Right renal pelvis (tissue), 4 donors: ENCODE measurements at places on chromosomes 12 and 14. TPM values are rescaled to one million over a fixed set of nuclear protein-coding genes. Genes with fewer than 3 reads are reported as not detected.

GRCh38 chr14:56170028-56170427 lies 51.8 kb downstream of the PELI2 start:
- DNase-seq: no peak

DNA sequence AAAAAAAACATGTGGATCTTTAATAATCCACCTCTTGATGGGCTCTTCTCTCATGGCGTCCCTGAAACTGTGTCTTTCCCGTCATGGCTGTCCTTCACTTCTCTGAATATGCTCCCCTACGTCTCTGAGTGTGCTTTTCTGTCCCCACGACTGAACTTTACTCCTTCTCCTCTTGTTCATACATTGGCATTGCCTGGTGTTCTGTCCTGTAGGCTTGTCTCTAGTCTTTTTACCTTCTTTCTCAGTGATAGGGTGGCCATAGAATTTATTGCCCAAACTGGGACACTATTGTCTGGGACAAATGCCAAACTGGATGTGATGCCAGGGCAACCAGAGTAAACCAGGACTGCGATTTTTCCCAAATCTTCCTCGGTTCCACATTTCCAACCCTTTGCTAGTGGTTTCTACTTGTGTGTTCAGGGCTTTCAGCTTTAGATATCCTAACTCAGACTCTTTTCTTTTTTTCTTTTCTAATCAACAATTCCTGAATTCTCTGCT lies 202.2 kb downstream of the ATP23 start:
- no peak for DNase-seq

DNA sequence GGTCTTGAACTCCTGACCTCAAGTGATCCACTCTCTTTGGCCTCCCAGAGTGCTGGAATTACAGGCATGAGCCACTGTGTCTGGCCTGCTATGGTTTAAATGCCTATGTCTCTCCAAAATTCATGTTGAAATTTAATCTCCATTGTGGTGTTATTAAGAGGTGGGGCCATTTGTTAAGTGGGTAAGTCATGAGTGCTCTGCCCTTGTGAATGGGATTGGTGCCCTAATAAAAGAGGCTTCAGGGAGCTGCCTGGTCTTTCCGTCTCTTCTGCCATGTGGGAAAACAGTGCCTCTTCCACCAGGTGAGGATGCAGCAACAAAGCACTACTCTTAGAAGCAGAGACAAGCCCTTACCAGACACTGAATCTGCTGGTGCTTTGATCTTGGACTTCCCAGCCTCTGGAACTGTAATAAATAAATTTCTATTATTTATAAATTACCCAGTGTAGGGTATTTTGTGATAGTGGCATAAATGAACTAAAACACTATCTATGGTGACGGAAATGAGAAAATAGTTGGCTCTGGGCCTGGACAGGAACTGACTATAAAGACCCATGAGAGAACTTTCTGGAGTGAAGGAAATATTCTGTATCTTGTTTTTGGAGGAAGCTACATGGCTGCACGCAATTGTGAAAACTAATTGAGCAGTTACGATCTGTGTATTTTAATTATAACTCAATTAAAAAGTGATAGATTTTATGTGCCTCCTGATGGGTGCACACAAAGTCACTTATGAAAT lies 12.1 kb upstream of the ATP23 start:
- no peak for DNase-seq

Gene DBX2
- polyA plus RNA-seq: 0.12 TPM

Gene CCNK
- 41.7 TPM for polyA plus RNA-seq

- no peak for DNase-seq
Measured at GRCh38 chr14:49816844-49817243, 35.7 kb downstream of the NEMF start.

DNA sequence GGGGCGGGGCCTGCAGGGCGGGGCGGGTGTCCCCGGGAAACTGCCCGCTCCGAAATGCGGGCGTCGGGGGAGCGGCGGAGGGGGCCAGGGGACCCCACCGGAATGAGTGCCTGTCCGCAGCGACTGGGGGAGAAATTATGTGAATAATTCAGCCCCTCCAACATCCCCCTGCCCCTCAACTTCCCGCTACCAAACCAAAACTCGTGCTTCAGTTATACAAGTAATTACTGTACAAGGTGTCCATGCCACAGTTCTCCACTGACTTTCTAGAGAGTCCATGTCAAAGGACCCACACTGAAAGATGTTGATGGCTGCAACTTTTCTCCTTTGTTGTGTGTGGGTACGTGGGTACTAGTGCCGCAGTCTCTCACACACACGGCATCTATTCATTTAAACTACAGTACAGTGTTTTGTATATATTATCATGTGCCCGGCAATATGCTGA lies 414 bp upstream of the CDK17 start:
- no peak for DNase-seq

- no peak for DNase-seq
Measured at GRCh38 chr12:53456654-53457366, 4.9 kb downstream of the PCBP2 start.
